ENCODE measurements at places on chromosomes 5 and 9. TPM values are rescaled to one million over a fixed set of nuclear protein-coding genes. Genes with fewer than 3 reads are reported as not detected.

- DNase-seq = no peak
These were observed 229.3 kb downstream of the RFX3 start for GRCh38 chr9:3296536-3296935.

Gene FGF10
- total RNA-seq = not detected

GRCh38 chr5:40391642-40392041, 288.1 kb upstream of the PTGER4 start:
- no peak for DNase-seq

GRCh38 chr5:124921694-124922093, 175.3 kb upstream of the ZNF608 start:
- DNase-seq = no peak

GRCh38 chr5:84872768-84873167, 488.1 kb upstream of the EDIL3 start:
- DNase-seq = no peak

Gene GTF2H2C
- 41.6 TPM for total RNA-seq

DNA sequence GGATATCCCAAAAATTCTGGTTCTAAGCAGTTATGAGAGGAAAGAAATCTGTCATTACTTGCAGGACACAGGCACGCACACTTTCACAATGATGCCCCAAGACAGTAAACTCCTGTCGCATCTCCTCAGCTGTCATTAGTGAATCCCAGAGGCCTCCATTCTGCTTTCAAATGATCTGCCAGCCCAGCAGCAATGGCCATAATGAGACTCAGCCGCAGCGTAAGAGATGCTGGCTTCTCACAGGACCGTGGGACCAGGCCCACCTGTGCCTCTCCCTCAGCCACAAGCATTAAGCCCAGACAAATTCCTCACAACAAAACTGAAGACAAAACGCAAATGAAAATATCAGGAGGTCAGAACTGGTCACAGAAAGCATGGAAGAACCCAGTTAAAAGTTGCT, 98.0 kb upstream of the VLDLR start:
- no peak for DNase-seq

DNA sequence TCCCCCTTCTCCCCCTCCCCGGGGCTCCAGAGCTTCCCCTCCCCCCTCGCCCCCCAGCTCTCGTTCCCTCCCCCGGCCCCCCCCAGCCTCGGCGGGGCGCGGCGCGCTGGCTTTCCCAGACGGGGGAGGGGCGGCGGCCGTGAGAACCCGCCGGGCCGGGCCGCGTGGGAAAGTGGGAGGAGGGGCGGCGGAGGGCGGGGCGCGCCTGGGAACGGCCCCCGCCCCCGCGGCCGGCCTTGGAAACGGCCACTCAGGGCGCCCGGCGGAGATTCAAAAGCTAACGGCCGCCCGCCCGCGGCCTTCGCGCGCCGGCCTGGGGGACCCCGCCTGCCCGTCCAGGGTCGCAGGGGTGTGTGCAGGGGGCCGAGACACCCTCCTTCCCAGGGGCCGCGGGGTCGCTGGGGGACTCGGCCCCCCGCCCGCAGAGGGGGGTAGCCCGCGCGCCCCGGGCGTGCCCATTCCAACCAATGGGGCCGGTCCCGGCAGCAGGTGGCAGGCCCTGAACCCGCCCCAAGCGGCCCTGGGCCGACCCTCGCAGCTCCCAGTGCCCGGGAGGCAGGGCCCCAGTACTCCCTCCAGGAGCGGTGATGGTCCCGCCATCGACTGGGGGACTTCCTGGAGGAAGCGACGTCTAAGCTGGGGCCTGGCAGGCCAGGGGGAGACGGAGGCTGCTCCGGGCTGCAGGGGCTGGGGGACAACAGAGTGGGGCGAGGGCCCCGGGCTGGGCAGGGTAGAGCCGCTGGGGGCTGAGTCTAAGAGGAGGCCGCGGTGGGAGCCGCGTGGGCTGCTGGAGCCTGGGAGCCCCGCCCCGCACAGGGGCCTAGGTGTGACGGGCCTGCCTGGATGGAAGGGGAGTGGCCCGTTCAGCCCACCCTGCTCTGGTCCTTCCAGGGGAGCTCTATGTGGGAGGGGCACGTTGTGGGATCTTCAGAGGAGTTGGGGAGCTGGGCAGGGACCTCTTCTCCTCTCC, 14.2 kb upstream of the NRARP start:
- peak; percentile 12 for DNase-seq

DNA sequence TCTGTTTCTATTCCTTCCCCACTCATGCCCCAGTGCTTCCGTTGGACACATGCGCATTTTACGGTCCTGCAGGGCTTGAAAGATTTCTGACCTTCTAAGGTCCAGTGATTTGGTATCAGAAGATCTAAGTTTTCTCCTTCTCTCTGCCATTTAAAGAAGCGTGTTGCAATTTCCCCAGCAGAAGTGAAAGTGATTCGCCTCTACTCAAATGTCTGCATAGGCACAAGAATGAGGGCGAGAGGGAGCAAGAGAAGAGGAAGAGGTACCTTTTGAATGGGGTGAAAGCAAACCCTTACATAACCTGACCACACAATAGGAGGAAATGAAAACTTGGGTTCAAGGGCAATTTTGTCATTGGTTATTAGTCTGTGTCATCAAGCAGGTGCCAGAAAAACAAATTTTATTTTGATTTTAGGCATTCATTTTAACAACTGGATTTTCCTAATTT, 31.7 kb upstream of the NR3C1 start:
- DNase-seq = peak; percentile 13

DNA sequence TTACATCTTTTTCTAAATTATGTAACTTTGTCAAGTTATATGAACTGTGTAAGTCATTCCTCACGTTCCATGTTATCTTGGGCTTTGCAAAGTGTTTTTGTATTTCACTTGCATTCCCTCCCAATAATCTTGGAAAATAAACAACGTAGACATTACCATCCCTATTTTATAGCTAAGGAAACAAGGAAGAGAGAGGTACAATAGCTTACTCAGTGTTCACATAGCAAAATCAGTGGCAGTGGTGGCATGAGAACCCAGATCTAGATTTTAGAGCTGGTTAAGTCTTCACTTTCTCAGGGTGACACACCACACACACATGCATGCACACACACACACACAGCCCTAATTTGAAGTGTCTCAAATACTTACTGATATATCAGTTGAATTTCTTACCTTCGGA, 34.1 kb downstream of the NSA2 start:
- no peak for DNase-seq

DNA sequence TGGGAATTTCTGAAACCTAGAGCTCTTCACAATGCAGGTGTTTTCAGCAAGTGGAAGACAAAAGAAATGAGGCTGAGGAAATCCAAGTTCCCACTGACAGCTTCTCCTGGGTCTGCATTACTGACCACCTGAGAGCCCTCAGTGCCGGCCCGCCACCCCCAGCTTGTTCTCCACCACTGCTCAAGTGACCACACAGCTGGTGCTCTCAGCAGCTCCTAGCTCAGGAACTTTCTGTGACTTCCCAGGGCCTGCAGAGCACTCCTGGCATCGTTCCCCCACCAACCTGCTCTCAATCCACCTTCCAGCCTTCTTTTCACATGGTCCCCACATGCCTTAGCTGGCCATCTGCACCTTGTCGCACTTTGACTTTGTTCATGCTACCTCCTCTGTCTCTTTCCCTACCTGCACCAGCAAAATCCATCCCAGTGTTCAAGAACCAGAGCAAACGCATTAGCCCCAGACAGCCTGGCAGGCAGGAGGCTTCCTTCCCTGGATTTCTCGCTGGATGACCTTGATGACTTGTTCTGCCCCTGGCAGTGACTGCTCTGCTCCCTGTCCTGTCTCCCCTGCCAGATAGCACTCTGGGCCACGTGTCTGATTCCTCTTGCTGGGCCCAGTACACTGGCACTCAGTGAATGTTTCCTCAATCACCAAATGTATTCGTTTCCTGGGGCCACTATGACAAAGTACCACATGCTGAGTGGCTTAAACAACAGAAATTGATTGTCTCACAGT, 35.1 kb upstream of the NANS start:
- no peak for DNase-seq

- no peak for DNase-seq
These were observed 104.2 kb downstream of the RAPGEF6 start for GRCh38 chr5:131530706-131531331.

- DNase-seq = no peak
These were observed 91.0 kb upstream of the DAPK1 start for GRCh38 chr9:87406543-87407166.

Gene BAG1
- total RNA-seq = 51.6 TPM

DNA sequence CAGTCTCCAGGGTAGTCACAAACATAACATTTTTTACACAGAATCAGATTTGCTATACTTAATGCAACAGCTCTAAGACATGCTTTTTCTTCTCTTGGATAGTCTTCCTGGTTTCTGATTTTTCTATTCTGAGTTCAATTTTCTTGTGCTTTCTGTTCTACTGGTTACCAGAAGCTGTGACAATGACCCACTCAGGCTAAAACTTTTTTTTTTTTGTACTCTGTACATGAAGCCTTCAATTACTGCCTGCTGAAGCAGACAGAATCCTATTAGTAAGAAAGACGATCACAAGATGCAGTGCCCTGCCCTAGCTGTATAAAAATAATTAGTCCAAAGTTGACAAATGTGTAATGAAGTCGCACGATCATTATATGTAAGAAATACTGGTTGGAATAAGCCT, 231.1 kb upstream of the TBCA start:
- DNase-seq = no peak

DNA sequence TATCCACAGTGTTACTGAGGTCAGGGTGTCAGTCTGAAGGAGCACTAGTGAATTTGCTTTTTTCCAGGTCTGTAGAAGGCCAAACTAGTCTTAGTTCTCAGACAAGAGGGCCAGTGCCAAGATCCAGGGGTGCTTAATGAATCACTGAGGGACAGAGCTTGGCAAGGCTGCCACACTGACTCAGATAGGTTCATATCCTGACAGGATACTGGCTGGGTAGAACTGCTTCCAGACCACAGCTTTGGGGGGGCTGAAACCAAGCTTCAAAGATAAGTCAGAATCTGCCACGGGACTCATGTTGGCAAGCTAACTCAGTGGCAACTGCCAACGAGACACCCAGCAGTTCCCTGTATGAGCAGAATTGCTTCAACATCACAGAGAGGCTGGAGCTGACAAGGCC, 1125.4 kb downstream of the EFNA5 start:
- no peak for DNase-seq

Gene OLFML2A
- not detected for total RNA-seq

All from T-helper 17 cell (primary cell).